A375 (cell line): ENCODE measurements at places on chromosomes 13 and 19. TPM values are rescaled to one million over a fixed set of nuclear protein-coding genes. Genes with fewer than 3 reads are reported as not detected.

The PSG2 gene
- total RNA-seq: not detected in 2 replicates

The SLITRK5 gene
- total RNA-seq: 0.64 and 0.87 TPM in 2 replicates

The CYP4F8 gene
- not detected in 2 replicates for total RNA-seq

The MAMSTR gene
- 0.30 TPM in 1 of 2 replicates, not detected in the other for total RNA-seq

The AKAP8L gene
- total RNA-seq: 103 and 106 TPM in 2 replicates

The KIR2DL1 gene
- not detected in 2 replicates for total RNA-seq

The DOCK6 gene
- 12.0 and 14.5 TPM in 2 replicates for total RNA-seq

The COG6 gene
- 11.3 and 22.6 TPM in 2 replicates for total RNA-seq

The LGI4 gene
- 0.64 and 3.0 TPM in 2 replicates for total RNA-seq

The MBD3L2 gene
- total RNA-seq: not detected in 2 replicates

The N4BP2L2 gene
- 63.9 and 69.9 TPM in 2 replicates for total RNA-seq
